ENCODE measurements at places on chromosomes 16 and 17.
A peak's percentile ranks its signal among the peaks of the same experiment; 100 is the strongest.

DNA sequence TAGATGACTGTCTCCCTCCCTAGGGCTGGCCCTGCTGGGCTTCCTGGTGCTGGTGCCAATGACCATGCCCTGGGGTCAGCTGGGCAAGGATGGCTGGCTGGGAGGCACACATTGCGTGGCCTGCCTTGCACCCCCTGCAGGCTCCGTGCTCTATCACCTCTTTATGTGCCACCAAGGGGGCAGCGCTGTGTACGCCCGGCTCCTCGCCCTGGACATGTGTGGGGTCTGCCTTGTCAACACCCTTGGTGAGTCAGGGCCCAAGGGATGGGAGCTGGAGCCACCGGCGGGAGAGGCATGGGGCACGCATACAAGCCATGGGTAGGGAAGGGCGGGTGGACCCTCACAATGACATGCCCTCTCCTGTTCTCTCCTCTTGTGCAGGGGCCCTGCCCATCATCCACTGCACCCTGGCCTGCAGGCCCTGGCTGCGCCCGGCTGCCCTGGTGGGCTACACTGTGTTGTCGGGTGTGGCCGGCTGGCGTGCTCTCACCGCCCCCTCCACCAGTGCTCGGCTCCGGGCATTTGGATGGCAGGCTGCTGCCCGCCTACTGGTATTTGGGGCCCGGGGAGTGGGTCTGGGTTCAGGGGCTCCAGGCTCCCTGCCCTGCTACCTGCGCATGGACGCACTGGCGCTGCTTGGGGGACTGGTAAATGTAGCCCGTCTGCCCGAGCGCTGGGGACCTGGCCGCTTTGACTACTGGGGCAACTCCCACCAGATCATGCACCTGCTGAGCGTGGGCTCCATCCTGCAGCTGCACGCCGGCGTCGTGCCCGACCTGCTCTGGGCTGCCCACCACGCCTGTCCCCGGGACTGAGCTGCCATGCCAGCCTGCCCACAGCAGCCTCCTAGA is 2.2 kb downstream of the PAQR4 start:
- no peak for DNase-seq

- DNase-seq = peak; percentile 23
Measured at GRCh38 chr17:63446753-63447470, 806 bp upstream of the CYB561 start.

- no peak for DNase-seq
Measured at GRCh38 chr17:76561332-76561731, 21.5 kb downstream of the PRCD start.

- no peak for DNase-seq
Measured at GRCh38 chr17:35668802-35669201, 62.6 kb upstream of the RASL10B start.

DNA sequence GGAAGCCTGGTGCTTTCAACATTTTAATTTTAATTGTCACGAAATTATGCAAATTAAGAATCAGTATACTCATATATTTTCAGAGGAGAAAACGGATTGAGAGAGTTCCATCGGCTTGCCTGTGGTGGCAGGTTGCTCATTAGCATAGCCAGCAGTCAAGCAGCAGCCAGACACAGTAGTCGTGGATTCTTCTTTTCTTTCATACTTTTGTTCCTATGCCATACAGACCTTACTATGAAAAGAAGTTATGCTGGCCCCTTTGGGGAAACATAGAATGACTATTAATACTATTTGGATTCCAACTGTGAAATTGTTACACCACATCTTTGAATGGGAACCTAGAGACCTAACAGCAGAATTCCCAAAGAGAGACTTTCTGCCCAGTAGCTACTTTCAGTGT is 617.7 kb upstream of the CA10 start:
- no peak for DNase-seq

GRCh38 chr17:61476476-61477203 is 24.4 kb downstream of the TBX4 start:
- no peak for DNase-seq

GRCh38 chr17:39352511-39352910 is 48.9 kb downstream of the FBXL20 start:
- DNase-seq = no peak

- no peak for DNase-seq
Measured at GRCh38 chr16:4626396-4626795, 1.8 kb downstream of the MGRN1 start.

DNA sequence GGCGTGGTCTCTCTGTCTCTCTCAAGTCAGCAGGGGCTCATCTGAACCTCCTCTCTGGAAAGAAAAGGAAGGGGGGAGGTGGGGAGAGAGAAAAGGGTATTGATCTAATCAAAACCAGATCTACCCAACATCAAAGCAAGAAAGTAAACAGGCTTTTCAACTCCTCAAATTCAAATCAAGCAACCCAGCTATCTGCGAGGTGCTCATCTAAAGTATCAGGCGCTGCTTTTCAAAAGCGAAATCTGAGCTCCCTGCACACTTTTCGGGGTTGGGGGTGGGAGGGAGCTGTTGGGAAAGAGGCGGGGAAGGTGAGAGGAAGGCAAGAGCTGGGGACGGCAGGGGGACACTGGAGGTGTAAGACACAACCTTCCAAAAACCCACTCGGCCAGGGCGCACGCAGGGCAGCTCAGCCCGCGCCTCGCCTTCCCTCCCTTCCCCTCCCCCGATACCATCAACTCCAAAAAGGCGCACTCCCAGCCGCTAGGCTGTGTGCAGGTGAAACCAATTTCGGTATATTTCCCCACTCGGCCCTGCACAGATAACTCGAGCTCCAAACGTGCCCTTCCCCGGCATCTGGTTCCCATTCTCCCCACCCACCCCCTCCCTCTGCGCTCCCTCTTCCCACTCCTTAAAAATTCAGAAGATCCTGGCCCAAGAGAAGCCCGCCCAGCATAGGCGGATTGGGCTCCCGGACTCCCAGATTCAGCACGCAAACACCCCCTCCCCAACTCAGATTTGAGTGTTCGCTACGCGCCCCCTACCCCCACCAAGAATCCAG is 2.6 kb downstream of the AXIN2 start:
- DNase-seq = no peak

- no peak for DNase-seq
Measured at GRCh38 chr17:17183744-17184143, 22.4 kb downstream of the PLD6 start.

- DNase-seq = no peak
Measured at GRCh38 chr16:45454-45853, 8.0 kb downstream of the POLR3K start.

DNA sequence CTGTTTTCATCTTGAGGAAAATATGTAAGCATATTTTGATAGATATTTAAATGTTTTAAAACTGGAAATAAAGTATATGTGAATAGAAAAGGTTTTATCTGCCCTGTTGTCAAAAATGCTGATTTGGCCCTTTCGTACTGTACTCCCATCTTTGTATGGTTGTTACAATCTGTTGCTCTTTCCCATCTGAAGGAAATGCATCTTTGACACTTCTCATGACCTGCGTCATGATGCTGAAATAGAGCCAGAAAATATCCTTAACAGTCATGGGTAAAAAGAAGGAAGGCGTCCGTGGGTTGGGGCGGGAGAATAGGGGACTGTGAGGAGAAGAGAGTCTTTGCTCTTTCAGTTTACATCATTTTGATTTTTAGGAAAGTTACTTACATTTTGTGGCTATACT is 327.7 kb downstream of the BCAS3 start:
- DNase-seq = no peak

DNA sequence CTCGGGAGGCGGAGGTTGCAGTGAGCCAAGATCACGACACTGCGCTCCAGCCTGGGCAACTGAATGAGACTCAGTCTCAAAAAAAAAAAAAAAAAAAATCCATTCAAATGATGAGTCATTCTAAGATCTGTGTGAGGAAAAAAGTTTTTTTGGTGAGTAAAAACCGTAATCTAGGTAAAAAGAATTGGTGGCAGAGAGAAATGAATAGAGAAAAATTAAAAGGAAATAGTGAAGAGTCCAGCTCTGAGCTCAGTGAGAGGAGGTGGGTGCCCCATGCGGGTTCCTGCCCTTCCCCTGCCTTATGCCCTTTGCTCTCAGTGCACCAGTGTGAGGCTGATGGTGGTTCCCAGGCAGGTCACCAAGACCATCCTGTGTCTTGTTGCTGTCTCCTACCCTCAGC is 20.9 kb downstream of the GAN start:
- no peak for DNase-seq

- no peak for DNase-seq
Measured at GRCh38 chr17:13743906-13744305, 142.2 kb upstream of the HS3ST3A1 start.

- no peak for DNase-seq
Measured at GRCh38 chr17:41734949-41735313, 488 bp upstream of the HAP1 start.

- no peak for DNase-seq
Measured at GRCh38 chr17:45380991-45381390, 51.7 kb downstream of the ARHGAP27 start.

GRCh38 chr16:56073508-56073907 is 117.8 kb upstream of the GNAO1 start:
- DNase-seq = no peak

DNA sequence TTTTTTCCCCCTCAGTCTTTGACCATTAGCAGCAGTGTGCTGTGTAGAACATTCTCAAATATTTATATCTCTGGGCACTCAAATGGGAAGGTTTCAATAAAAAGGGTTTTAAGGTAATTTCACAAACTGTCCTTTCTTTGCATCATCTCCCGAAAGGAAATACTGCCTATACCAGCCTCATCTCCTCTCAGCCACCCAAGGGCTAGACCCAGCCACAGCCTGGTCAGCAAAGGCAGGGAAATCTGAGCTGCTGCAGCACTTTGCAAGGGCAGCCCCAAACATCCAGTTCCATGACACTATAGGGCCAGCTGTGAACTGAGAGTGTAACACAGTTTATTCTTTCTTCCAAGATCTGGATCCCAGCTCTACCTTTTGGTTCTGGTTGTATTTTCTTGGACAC is 28.9 kb downstream of the TMEM11 start:
- DNase-seq = no peak

DNA sequence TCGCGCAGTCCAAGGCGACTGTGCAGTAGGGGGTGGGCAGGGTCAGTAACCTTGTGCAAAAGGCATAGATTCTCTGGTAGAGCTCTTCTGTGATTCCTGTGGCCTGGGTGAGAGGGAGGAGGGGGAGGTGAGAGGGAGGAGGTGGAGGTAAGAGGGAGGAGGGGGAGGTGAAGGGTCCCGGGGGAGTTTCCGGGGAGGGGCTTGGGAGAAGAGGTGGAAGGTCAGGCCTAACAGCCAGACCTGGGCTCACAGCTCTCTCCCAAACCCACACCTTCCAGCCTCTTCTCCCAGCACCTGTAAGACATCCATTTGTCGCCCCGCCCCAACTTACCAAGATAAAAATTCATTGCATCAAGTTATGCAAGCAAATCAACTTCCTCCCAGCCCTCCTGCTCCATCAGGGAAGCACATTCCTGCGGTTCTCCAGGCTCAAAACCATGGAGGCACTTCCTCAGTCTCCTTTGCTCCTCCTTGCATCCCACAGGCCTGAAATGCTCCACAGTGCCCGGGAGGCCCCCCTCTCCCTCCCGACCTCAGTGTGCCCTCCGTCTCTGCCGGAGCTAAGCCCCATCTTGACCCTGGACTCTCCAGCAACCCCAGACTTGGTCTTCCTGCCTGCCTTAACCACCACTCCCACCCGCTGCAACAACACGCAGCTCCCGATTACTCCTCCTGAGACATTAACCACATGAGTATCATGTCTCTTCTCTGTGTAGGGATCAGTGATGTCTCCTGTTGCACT is 30.5 kb downstream of the PIK3R6 start:
- DNase-seq = no peak

- no peak for DNase-seq
Measured at GRCh38 chr16:84453061-84453752, 51.3 kb downstream of the MEAK7 start.

GRCh38 chr17:37742116-37742761 is 2.6 kb downstream of the HNF1B start:
- peak; percentile 2 for DNase-seq

DNA sequence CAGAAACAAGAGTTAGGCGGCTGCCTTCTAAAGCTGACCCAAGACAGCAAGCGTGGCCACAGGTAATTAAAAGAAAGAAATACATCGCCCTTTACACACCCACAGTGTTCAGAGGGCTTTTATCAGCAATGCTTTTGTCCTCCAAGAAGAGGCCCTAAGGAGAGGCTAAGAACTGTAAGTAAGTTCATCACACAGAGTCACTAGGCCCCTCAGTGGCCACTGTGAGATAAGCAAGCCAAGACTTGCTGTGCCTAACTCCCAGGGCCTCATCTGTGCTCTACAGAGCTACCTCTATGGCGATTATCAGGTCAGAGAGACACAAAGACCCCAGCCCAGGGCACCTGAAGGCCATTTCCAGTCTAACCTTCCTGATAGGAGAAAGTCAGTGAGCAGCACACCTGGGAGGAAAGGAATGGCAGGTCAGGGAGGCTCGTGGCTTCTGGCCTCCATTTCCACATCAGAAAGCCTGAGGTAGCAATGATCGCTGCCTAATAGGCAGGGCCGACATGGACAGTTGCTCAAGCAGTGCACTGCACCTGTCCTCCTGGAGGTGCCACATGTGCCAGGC is 545.2 kb upstream of the CDH11 start:
- DNase-seq = no peak

DNA sequence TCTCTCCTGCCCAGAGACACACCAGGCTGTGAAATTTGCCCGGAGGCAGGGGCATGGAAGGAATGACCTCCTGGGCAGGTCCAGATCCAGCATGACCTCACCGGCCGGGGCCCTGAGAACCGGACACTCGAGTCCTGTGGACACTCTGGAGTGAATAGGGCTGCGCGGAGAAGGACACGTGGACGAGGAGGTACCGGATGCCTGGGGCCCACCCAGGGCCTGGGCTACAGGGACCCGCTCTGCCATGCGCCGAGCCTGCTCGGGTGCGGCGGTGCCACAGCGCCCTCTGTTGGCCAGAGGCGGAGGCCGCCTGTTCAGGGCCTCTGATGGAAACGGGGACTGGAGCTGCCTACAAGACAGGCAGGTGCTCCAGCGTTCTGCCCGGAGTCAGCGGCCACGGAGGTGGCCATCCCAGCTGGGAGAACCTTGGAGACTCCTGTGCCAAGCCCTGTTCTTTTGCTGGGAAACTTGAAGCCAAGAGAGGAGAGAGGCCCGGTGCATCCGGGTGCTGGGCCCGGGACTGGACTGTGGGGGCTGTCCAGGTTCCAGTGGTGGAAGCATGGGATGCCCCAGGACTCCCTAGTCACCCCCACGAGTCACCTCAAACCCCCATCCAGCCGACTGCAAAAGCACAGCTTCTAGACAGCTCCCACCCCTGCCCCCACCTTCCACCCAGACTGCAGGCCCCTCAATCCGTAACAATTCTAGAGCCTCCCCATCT is 19.3 kb upstream of the NXPH3 start:
- peak; percentile 69 for DNase-seq

- DNase-seq = no peak
Measured at GRCh38 chr16:80085606-80086005, 455.2 kb upstream of the DYNLRB2 start.

DNA sequence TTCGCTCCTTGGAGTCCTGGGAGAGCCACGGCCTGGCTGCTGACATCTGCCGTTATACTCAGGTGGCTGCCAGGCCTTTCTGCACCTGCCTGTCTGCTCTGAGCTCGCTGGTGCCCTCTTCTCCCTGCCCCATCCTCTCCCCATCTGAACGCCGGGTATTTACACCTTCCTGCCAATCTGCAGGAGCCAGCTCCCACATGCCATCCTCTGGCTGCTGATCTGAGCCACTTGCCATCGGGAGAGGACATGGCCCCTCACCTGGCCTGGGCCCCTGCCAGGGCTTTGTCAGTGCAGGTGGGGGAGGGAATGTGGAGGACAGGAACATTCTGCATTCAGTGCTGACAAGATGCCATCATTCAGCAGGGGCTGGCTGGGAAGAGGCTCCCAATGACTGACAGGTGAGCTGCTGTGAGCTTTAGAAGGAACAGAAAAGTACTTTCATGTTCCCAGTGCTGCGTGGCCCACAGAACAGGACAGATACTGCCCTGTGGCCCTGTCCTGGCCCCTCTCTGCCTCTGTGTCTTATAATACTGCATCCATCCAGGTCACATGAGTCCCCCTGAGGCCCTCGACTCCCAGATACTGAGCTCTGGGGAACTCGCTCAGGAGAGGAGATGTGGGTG is 96.3 kb upstream of the ZNF469 start:
- no peak for DNase-seq
